Activated CD8-positive, alpha-beta memory T cell treated with anti-CD3 and anti-CD28 coated beads for 1 hour (primary cell): ENCODE measurements at places on chromosomes 13 and 19.

GRCh38 chr13:24648983-24649687 is 31.1 kb upstream of the ATP12A start:
- no peak for DNase-seq

DNA sequence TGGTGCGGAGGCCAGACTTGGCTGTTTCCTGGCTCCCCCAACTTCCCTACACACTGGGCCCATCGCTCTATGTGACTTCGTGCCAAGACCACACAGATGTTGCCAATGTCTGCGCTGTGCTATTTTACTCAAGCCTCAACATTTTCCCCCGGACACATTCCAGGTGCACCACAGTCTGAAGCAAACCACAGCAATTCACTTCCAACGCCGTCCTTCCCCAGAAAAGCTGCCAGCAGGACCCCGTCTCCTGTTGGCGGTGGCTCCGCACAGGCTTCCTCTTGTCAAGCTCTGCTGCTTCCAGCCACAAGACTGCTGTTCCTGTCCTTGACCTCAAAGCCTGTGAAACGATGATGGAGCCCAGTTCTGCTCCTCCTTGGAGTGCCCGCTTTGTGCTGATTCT is 100.7 kb downstream of the CRYL1 start:
- DNase-seq, result no peak

GRCh38 chr19:34580055-34580336 is 97.0 kb downstream of the SCGB2B2 start:
- DNase-seq, result no peak

GRCh38 chr19:6421075-6422014 is 3.3 kb downstream of the KHSRP start:
- DNase-seq, result no peak
